HepG2 (cell line): ENCODE measurements at places on chromosomes 2 and 18.

DNA sequence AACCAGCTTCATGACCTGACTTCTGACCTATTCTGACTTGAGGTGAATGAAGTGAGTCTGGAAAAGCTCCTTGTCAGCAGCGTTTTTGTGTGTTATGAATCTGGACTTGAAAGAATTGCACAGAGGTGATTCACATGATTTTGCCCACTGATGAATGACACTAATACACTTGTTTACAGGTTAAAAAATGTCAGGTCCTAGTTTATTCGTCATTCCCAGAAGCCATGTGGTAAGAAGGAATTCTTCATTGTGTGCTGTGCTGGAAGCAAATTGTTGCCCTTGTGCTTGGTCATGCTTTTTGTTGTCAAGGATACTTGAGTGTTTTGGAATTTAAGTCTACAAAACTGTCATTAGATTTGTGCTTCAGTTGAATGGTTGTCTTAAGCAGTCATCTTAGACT lies 15.5 kb downstream of the SEC11C start:
- DNase-seq: no peak

DNA sequence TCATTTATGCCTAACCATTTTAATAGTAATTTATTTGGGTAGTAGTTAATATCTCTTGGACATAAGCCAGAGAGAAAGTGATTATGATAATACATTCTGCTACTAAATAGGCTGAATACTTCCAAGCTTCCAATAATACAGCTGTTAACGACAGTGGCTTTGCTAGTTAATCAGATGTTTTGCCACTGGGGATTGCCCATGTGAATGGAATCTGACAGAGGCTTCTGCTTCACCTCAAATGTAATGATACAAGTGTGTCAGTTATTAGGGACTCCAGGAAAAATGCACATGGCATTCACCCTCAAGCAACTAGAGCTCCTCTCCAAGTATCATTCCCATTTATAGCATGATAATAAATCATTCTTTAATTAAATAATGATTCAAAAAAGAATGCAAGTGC lies 185.0 kb upstream of the TMEFF2 start:
- no peak for DNase-seq

- no peak for DNase-seq
Observed at GRCh38 chr2:34110392-34110791, 511.3 kb upstream of the FAM98A start.

DNA sequence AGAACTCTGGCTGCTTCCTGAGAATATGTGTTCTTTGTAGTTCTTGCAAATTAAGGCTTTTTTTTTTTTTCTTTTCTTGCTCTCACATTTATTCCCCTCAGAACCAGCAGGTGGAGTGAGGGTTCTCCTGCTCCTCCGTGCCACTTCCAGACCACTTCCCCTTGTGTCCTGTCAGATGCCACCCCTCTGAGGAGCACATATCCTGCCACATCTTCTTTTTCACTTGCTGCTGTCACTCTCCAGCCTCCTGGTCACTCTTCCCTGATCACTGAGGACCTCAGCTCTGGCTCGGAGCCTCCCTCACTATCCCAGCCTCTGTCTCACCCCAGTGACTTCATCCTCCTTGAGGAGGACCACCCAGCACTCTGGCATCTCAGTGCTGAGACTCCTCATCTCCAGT lies 100.5 kb downstream of the TACR1 start:
- DNase-seq: peak; percentile 39

GRCh38 chr2:46812361-46813019 lies 103.1 kb downstream of the MCFD2 start:
- DNase-seq: no peak

DNA sequence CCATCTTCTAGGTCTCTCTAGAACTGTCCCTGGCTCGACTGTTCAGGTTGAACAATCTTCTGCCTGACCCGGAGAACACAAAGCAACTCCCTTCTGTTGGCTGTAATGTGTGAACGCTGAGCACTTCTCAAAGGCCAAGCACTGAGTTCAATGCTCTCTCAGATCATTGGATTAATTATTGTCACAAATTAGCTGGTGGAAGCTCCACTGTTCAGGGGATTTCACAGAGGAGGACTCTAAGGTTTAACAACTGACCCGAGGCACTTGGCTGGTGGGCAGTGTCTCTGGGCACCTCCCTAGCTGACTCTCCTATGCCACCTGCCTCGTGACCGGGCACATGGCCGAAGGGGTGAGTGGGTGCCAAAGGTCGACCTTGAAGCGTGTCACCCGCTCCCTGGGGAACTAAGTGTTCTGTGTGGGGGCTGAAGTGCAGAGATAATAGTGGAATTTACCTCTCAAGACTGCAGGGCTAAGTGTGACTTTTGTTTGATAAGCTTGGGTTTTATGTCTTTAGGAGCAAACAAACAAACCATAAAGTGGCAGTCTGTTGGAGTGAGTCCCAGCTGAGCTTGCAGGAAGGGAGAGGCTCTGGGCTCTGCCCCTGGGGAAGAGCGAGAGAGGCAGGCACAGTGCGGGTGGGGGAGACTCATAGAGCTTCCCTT lies 64.8 kb downstream of the BCL2L11 start:
- DNase-seq: no peak

GRCh38 chr2:68108120-68108519 lies 45.3 kb upstream of the C1D start:
- no peak for DNase-seq

DNA sequence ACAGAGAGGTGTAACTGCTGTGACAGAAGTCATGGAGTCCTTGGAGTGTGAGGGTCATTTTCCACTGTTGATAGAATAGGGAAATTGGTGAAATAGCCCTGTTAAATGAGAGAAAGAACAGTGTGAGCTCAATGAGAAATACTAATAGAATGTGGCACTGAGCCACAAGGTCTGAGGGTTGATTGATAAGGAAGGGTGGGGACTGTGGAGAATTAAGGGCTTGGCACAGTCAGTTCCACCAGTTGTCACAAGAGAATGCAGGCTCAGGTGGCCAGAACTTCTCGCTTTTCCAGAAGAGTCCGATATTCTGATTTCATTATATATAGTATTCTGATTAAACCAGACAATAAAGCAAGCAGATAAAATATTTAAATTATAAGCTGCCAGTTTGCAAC lies 9.1 kb upstream of the IL1RN start:
- DNase-seq: no peak
